ENCODE measurements at places on chromosomes 6 and 20.

DNA sequence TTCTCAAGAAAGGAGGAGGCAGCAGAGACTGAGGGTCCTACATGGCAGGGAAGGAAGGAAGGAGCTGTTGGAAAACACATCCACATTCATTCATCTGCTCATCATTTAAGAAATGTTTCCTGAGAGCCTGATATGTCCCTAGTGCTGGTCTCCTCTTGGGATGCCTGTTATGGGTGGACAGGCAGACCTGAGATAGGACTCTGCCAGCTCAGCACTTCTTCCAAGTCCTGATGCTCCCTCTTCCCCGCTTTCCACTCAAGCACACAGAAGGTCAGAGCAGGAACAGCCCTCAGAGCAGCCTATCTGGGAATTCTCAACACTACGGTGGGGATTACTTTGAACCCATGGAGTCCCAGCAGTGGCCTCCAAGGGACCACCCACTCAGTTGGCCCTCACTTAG lies 8.0 kb upstream of the SIRPD start:
- no peak for DNase-seq

DNA sequence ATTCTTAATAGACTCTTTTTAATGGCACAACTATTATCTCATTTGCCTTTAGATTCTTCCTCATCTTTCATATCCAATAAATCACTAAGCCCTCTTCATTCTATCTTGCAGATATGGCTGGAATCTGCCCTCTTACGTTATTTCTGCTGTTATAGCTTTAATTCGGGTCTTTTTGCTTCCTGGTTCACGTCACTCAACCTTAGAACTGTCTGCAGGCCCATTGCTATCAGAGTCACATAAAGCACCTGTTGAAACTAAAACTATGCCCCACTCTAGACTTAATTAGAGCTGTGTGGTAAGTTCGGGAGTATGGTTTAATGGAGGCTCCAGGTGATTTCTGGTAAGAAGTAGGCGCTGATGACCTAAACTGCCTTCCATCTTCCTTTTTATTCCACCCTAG lies 988 bp downstream of the QRSL1 start:
- no peak for DNase-seq

- DNase-seq, result no peak
Observed at GRCh38 chr20:16462711-16463110, 110.5 kb downstream of the KIF16B start.

DNA sequence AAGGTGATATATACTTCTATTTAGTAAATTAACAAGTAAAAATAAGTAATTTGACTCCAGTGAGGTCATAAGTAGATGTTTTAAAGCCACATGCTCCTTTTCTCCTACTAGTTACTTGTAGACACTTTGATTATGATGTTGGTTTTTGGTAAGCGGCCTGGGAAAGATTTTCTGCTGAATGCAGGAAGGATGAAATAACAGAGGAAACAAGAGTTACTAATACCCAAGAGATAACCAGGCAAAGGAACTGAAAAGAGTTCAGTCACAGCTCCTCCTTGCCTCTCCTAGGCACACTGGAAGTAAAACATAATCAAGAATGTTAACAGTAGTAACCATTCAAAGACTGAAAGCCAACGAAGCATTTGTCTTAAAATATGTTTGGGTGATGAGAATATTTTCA lies 203.3 kb downstream of the RNGTT start:
- no peak for DNase-seq

GRCh38 chr6:100260584-100260983 lies 204.1 kb downstream of the SIM1 start:
- DNase-seq, result no peak

DNA sequence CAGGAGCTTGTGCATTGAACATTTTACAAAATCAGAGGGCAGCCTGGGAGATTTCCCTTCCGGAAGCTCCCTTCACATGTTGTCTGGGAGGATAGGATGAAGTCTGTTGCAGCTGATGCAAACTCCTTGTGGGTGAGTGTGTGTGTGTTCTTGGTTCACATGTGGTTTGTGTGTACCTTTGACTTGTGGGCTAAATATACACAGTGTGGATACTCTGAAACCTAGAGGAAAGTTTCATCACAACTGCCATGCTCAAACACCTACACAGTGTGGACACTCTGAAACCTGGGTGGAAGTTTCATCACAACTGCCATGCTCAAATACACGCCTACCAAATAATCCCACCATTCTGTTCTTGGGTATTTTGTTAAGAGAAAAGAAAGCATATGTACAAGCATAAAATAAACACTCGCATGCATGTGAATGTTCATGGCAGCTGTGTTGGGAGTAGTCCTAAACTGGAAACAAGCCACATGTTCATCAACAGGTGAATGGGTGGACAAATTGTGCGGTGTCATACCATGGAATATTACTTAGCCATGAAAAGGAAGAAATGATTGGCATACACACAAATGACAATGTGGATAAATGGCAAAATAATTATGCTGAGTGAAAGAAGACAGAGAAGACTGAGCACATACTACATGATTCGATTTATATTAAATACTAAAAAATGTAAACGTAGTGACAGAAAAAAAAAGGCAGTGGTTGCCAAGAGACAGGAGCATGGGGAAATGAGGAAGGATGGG lies 1.8 kb downstream of the SCP2D1 start:
- no peak for DNase-seq

DNA sequence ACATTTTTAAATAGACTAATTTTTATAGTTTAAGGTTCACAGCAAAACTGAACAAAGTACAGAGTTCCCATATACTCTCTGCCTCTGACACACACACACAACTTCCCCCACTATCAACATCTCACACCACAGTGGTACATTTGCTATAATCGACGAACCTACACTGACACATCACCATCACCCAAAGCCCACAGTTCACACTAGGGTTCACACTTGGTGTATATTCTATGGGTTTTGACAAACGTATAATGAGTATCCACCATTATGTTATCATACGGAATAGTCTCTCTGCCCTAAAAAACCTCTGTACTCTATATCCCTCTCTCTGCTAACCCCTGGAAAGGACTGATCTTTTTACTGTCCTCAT lies 15.6 kb downstream of the TMEM30A start:
- no peak for DNase-seq

GRCh38 chr6:34650823-34651222 lies 45.7 kb downstream of the ILRUN start:
- DNase-seq, result no peak

- DNase-seq, result no peak
Observed at GRCh38 chr20:51567622-51568021, 25.1 kb upstream of the NFATC2 start.

- DNase-seq, result no peak
Observed at GRCh38 chr6:16533210-16533609, 228.1 kb downstream of the ATXN1 start.

GRCh38 chr20:63573647-63574131 lies 350 bp downstream of the HELZ2 start:
- DNase-seq, result no peak

GRCh38 chr6:144055121-144055931 lies 40.0 kb downstream of the SF3B5 start:
- no peak for DNase-seq

GRCh38 chr6:163414117-163414945 lies at the start of gene QKI:
TSS of gene QKI (plus strand) at chr6:163414718. CDS start at chr6:163415194, 476 bp downstream.
- DNase-seq, result no peak

GRCh38 chr6:96520171-96521115 lies 1.2 kb upstream of the UFL1 start:
- no peak for DNase-seq

DNA sequence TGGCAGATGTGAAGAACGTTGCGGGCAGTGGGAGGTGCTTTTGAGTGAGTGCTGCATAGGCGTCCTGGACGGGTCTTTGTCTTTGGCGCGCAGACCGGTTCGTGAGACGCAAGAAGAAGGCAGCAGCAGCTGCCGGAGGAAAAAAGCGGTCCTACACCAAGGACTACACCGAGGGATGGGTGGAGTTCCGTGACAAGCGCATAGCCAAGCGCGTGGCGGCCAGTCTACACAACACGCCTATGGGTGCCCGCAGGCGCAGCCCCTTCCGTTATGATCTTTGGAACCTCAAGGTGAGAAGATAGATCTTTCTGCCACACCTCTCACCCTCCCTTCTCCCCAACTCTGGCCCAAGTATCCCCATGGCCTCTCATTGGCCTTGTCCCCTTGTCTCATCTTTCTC lies 1.1 kb downstream of the ABT1 start:
- no peak for DNase-seq

DNA sequence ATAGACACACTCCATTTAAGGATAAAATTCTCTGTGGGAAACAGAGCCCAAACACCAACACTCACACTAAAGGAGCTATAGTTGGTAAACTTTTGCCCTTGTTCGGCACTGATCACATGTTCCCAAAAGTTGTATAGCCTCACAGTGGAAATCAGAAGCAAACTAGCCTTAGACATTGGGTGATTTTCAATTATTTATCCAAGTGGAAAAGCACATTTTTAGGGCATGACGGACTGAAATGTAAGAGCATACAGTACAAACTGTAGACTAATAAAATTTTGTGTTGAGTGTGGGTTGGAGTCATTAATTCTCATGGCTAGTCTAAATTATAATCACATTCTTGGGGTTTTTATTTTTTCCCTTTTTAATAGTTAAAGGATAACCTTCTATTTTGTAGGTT lies 202.4 kb downstream of the MOXD1 start:
- DNase-seq, result no peak

GRCh38 chr6:43091436-43091991 lies 15.4 kb downstream of the PTK7 start:
- no peak for DNase-seq

- DNase-seq, result no peak
Observed at GRCh38 chr6:34667481-34668238, 28.9 kb downstream of the ILRUN start.

DNA sequence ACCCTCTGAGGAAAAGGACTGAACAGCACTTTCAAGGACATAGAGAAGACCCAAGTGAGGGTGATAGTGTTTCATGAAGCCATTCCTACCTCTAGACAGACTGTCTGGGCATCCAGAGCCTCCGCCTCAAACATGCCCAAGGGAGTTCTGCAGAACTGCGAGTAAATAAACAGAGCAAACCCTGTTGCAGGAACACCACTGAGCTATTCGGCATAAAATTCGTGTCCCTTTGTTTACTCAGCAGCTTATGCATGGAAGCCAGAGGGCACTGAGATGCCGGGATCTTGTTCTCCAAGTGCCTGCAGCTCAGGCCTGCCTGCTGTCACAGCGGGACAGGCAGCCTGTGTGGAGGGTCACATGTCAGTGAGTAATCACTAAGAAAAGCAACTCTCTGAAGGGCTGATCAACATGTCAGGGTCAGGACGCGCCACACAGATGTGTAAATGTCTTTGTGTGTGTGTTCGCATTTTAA lies 164.9 kb upstream of the HEY2 start:
- no peak for DNase-seq

DNA sequence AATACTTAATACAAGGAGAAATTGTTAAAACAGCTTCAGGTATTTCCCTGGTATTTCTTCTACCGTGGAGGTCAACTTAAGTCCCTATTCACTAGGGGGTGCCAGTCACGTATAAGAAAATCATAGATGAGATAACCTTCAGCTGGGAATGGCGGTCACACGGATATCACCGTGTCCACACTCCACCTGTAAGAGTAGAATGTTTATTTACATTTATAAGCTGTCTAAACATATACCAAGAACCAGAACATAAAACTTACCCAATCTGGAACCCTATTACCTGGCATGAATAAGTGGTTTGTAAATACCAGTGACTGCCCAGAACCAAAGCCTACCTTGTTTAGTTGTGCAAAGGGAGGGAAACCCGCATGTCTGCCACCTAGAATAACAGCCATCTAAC lies 1.9 kb upstream of the ELOVL4 start:
- DNase-seq, result peak; percentile 8

GRCh38 chr6:157143890-157144798 lies 179.2 kb downstream of the TMEM242 start:
- DNase-seq, result no peak

DNA sequence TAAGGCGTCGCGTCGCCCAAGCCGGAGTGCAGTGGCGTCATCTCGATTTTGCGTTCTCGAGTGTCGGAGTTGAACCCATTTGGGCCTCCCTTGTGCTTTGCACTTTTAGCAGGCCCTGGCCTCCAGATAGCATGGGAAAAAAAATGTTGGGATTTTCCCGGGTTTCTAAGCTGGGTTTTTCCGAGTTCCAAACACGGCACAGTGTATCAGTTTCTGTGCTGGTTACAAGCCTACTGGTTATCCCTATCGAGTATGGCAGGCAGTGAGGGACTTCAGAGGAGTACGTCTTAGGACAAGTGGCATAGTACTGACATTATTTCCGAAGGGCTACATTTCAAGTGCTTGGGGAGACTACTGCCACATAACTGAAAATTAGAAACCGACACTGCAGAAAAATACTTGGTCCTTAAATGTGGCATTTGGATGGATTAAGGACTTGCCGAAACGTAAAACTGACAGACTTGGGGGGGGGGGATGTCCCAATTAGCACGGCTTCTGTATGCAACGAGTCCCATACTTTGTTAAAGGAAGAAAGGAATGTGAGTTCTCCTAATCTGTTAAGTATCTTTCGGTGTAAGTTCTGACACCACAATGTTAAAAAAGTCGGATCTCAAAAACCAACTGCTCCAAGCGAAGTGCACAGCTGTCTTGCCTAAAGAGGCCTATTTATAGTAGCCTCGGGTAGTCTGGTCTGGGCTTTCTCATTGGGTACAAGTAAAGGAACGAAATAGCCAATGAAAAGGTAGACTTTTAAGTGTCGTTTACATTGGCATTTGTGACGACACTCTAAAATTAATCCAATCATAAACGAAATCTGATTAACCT lies 70.2 kb downstream of the HFE start:
- DNase-seq, result peak; percentile 97

- DNase-seq, result no peak
Observed at GRCh38 chr6:84222426-84222825, 5.0 kb downstream of the CEP162 start.

DNA sequence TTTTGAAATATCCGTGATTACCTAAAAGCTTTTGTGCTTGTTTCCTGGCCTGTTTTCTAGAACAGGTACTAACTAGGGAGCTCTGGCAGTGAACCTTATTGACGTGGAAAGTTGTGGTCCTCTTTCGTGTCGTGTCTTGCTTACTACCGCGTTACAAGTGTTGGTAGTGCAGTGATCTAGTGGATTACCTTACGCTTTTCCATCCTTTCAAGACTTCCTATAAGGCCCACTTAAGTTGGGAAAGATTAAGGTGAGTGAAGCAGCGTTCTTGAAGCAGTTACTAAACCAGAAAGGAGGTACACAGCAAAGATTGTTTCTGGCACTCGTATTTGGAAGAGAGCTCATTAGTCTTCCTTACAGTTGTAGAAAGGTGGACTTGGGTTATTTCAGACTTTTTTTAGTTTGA lies 1.9 kb downstream of the PNRC1 start:
- no peak for DNase-seq
